GM19239 (cell line): ENCODE measurements at places on chromosomes 7 and 10.

DNA sequence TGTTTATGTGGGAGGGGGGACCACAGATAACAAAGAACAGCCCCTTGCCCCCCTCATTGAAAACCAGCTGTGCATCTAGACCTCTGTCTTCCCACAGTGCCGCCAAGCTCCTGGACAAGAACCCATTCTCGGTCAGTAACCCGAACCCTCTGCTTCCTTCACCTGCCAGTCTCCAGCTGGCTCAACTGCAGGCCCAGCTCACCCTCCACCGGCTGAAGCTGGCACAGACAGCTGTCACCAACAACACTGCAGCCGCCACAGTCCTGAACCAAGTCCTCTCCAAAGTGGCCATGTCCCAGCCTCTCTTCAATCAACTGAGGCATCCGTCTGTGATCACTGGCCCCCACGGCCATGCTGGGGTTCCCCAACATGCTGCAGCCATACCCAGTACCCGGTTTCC, 91.0 kb upstream of the PDCD4 start:
- DNase-seq = no peak

- DNase-seq = no peak
These were observed 31.0 kb upstream of the NUB1 start for GRCh38 chr7:151310578-151310977.

GRCh38 chr10:129945941-129946760, 17.9 kb downstream of the EBF3 start:
- no peak for DNase-seq

- no peak for DNase-seq
These were observed 266.6 kb downstream of the DGKB start for GRCh38 chr7:14635955-14636354.

DNA sequence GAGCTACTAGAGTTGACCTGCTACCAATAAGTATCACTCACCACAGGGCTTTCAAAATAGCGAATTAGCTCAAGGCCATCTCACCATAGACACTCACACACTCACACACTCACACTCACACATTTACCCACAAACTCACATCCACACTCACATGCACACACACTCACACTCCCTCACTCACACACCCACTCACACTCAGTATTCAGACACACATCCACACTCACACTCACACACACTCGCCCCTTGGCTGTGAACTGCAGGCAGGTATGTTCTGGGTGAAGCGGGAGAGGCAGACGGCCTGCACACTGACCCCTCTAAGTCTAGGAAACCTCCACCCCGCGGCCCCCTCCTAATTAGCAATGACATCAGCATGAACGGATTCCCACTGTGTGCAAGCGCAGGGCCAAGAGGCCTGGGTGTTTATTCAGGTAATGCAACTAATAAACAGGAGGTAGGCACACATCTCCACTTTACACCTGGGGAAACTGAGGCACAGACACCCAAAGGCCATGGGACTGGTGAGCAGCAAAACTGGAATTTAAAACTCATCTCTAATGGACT, 94.6 kb downstream of the ADARB2 start:
- no peak for DNase-seq

DNA sequence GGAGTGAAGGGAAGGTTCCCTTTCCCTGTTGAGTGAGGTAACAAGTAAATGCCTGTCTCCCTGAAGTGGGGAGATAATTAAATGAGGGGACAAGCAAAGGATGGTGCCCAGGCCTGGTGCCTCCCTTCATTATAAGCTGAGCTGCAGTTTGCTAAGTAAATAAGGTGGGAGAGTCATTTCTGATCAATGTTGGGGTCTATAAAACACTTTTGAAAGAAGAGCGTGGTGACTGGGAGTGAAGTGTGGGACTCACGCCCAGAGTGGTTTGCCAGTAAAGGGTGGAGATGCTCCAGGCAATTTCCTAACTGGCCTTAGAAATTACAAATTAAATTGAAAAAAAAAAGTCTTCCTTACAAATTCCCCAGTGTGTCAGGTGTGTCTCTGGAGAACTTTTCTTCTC, 9.6 kb upstream of the GPR15LG start:
- DNase-seq = no peak

- DNase-seq = no peak
These were observed 42.6 kb downstream of the GTF2IRD1 start for GRCh38 chr7:74496272-74496671.

GRCh38 chr7:30464231-30464671, 14.3 kb downstream of the NOD1 start:
- DNase-seq = no peak

GRCh38 chr7:87982116-87982515, 48.1 kb downstream of the ADAM22 start:
- DNase-seq = no peak

GRCh38 chr7:136714062-136714461, 154.4 kb upstream of the CHRM2 start:
- DNase-seq = no peak

- DNase-seq = no peak
These were observed 98.5 kb downstream of the SLIT1 start for GRCh38 chr10:97087296-97087695.

DNA sequence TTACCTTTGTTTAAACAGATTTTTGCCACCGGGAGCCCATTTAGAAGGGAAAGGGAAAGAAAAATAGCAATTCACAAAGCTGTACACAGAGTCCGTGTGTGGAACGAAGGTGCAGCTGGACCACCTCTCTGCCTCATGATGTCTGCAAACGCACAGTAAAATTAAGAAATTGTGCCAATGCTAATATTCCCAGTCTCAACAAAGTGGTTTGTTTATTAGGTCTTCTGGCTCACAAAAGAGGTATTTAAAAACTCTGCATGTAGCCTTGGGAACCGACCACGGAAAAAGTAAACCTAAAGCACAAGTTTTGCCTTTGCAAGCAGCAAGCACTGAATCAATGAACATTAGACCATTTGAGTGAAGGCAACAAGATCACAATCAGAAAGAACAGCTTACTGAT, 57.7 kb downstream of the CREB3L2 start:
- DNase-seq = no peak

DNA sequence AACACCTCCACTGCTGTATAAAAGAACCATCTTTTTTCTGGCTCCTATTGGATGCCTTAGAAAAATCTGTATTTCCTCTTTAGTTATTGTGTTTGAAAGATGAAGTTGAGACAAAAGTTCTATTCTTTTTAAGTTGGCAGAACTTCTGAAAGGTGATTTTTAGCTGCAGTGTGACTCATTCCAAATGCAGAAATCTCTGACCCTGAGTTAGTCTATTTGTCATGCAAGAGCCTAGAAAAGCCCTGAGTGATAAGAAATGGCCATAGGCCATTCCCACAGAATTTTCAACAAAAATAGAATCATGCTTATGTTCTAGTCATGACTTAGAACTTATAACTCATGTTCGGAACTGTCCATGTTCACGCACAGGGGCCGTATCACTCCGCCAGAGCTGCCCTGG, 89.1 kb downstream of the EGFR start:
- no peak for DNase-seq

DNA sequence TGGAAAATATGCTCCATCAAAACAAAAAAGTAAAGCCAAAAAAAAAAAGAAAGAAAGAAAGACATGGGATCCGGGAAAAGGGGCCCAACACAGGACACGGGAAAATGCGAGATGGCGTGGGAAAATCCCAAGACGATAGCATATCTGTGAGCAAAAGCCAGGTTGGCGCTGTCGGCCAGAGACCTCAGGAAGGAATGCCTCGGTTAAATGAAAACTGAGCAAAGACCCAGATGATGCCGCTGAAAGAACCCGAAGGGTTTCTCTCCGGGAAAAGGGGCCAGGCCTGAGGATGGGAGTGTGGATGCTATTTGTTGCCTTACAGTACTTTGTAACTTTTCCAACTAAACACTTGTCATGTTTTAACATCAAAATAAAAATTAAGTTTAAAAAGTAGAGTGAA, 49.5 kb upstream of the PPP2R2D start:
- DNase-seq = no peak

GRCh38 chr7:105339404-105340323, 49.1 kb downstream of the SRPK2 start:
- no peak for DNase-seq

DNA sequence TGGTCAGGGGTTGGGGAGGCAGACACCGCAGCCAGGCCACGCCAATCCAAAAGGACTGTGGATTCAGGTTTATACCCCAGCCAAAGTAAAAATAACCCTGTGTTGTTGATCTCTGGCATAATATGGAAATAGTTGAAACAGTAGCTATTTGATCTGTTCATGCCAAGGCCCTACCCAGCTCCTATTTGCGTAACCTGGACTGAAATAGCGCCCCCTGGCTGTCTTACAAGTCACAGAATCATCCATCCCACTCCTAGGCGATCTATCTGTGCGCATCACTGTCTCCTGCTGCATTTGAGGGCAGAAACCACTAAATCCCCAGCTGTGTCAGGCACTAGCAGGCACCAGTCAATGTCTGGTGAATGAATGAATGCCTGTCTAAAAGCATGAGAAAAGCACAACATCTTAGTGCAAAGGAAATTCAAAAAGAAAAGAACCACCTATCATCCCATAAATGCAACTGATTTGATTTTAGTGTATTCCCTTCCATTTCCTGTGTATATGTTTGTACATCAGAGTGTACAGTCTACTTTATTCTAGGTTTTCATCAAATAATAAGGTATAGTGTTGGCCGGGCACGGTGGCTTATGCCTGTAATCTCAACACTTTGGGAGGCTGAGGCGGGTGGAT, 160.0 kb downstream of the SLIT1 start:
- DNase-seq = peak; percentile 54

- DNase-seq = no peak
These were observed 87.3 kb upstream of the CACUL1 start for GRCh38 chr10:118841881-118842605.

- no peak for DNase-seq
These were observed 45.5 kb upstream of the BET1 start for GRCh38 chr7:94049615-94050014.

- no peak for DNase-seq
These were observed 22.4 kb upstream of the NPFFR1 start for GRCh38 chr10:70306181-70306705.

GRCh38 chr10:87868277-87868676, 4.9 kb downstream of the PTEN start:
- no peak for DNase-seq

- no peak for DNase-seq
These were observed 33.6 kb downstream of the AOAH start for GRCh38 chr7:36690514-36691187.
